ENCODE measurements at places on chromosomes 2 and 18.

GRCh38 chr2:165369131-165369897 is 100.2 kb upstream of the CSRNP3 start:
- no peak for DNase-seq

DNA sequence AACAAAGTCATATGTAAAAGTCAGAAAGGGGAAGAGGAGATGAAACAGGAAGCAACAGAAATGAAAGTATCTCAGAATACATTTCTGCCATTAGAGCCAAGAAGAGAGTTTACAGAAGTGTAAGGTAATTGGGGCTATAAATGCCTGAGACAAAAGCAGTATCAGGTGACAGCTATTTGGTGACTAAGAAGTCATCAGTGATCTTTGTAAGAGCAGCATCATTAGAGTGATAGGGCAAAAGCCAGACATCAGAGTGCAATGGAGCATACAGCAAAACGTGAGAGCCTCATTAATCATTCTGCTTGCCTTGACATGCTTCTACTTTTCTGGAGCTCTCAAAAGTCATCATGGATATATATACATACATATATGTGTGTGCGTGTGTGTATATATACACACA is 804.7 kb upstream of the PIK3C3 start:
- DNase-seq, result no peak

GRCh38 chr2:122523143-122523542 is 767.7 kb downstream of the TSN start:
- no peak for DNase-seq

GRCh38 chr2:222442665-222443064 is 18.3 kb downstream of the SGPP2 start:
- DNase-seq, result peak; percentile 10

DNA sequence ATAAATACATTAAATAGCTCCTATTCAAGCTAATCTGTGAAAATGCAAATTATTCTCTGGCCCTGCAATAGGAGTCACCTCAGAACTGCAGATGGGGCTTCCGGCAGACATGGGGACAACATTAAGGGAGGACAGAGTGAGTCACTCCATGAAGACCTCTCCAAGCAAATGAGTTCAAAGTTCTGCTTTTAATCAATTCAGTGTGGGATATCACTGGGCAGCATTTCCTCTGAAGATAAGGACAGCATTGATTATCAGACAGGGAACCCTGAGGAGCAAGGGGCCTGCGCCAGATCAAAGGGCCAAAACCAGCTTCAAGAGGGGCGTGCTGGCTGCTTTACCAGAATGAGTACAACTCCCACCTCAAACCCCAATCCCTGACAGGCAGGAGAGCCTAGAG is 356.9 kb upstream of the KLHL29 start:
- DNase-seq, result no peak

DNA sequence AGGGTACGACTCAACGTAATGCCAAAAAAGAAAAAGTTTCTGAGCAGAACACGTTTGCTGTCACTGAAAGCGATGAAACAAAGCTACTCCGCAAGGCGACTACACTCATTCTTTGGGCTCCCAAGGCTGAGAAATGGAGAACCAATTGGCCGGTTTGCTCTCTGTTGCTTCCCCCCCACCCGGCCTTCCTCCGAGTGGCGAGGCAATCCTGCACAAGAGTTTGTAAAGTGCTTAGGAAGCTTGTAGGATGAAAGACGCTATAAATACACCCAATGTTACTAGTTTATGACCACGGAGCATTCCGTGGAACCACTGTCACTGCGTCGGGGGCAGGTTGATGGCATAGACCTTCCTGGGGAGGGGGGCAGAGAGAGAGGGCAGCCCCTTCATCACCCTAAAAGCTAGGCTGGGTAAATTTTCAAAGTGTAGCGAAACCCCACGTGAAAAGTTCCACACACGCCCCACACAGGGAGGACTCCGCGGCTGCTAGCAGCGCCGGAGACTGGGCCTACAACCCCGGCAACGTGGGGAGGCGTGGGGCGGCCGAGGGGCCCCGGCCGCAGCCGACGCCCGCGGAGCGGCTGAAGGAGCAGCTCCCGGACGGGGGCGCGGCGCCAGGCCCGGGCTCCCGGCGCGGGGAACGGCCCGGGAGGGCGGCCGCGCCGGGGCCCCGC is 915 bp downstream of the CUL3 start:
- no peak for DNase-seq

DNA sequence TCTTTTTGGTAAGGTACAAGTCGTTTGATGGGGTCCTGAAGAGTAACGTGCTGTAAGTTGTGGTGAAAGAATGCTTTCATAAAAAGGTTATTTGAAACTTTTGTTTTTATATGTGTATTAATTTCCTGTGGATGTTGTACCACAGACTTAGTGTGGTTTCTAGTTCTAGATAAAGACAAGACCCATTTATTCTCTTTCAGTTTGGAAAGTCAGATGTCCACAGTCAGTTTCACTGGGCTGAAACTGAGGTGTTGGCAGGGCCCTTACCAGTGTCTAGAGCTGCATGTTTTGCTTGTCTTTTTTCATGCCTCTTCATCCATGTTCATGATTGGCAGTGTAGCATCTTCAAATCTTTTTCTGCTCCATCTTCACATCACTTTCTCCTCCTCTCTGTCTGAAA is 22.1 kb upstream of the DOCK10 start:
- DNase-seq, result no peak

Measured in NCI-H1092 treated with DMSO at 0.1 percent for 48 hours (cell line).